COLO829 (cell line): ENCODE measurements at places on chromosomes 5 and 9.

- no peak for DNase-seq
Observed at GRCh38 chr5:138274189-138274853, at the start of gene GFRA3. Gene GFRA3 (minus strand): TSS chr5:138274621. CDS start chr5:138274424, 197 bp downstream.

DNA sequence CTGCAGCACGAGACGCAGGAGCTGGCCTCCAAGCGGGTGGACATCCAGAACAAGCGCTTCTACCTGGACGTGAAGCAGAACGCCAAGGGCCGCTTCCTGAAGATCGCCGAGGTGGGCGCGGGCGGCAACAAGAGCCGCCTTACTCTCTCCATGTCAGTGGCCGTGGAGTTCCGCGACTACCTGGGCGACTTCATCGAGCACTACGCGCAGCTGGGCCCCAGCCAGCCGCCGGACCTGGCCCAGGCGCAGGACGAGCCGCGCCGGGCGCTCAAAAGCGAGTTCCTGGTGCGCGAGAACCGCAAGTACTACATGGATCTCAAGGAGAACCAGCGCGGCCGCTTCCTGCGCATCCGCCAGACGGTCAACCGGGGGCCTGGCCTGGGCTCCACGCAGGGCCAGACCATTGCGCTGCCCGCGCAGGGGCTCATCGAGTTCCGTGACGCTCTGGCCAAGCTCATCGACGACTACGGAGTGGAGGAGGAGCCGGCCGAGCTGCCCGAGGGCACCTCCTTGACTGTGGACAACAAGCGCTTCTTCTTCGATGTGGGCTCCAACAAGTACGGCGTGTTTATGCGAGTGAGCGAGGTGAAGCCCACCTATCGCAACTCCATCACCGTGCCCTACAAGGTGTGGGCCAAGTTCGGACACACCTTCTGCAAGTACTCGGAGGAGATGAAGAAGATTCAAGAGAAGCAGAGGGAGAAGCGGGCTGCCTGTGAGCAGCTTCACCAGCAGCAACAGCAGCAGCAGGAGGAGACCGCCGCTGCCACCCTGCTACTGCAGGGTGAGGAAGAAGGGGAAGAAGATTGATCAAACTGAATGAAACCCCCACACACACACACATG lies 654 bp downstream of the PURA start:
- no peak for DNase-seq

DNA sequence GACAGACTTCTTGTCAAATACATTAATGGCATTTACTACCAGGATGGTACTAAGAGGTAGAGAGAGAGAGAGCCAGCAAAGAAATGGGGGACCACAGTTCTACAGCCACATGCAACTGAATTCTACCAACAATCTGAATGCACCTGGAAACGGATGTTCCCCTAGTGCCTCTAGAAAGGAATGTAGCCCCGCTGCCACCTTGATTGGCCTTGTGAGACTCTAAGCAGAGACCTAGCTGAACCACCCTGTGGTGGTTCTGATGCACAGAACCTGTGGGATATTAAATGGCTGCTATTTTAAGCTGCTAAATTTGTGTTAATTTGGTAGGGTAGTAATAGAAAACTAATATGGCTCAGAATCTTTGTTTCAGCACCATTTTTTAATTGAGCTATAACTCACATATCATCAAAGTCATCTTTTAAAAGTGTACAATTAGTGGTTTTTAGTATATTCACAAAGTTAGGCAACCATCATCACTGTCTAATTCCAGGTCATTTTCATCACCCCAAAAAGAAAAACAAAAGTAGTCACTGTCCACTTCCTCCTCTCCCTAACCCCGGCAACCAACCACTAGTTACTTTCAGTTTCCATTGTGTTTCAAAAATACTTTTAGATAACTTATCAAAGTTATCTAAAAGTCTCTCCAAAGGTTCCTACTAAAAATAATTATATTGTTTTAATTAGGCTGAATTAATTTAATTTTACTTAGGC lies 51.7 kb downstream of the CPLANE1 start:
- DNase-seq, result no peak

- no peak for DNase-seq
Observed at GRCh38 chr5:168184103-168184502, 107.3 kb upstream of the WWC1 start.

DNA sequence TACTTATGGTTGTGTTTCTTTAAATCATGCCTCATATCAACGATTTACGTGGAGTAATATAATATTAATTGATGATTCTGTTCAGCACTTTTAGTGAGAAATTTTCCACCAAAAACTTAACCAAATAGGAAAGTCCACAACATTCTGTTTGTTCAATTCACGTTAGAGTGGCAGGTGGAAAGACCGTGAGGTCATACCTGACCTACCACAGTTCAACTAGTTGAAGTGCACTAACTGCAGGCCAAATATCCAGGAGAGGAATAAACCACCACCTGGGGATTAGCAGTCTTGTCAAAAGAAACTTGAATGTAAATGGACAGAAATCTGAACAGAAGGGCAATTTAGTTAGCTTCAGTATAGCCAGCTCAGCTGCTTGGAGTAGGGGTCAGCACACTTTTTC lies 577.7 kb downstream of the KIF4B start:
- no peak for DNase-seq

GRCh38 chr5:9537223-9538141 lies 8.4 kb downstream of the SEMA5A start:
- no peak for DNase-seq

DNA sequence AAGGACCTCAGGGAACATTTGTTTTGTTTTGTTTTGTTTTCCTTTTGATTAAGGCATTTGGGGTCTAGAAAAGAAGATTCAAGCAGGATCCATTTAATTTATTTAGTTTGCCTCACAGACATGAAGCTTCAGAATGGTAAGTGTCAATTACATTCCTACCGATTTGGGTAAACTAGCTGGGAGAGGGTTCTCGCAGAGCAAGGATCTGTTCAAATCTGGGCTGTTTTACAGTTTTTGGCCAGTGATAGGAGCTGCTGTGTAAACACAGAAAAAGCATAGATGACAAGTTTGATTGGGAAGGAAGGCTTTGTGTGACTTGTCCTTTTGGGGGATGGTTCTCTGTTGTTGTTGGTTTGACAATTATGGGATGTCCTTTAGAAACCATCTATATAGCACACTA lies 470.3 kb upstream of the WWC1 start:
- DNase-seq, result no peak

DNA sequence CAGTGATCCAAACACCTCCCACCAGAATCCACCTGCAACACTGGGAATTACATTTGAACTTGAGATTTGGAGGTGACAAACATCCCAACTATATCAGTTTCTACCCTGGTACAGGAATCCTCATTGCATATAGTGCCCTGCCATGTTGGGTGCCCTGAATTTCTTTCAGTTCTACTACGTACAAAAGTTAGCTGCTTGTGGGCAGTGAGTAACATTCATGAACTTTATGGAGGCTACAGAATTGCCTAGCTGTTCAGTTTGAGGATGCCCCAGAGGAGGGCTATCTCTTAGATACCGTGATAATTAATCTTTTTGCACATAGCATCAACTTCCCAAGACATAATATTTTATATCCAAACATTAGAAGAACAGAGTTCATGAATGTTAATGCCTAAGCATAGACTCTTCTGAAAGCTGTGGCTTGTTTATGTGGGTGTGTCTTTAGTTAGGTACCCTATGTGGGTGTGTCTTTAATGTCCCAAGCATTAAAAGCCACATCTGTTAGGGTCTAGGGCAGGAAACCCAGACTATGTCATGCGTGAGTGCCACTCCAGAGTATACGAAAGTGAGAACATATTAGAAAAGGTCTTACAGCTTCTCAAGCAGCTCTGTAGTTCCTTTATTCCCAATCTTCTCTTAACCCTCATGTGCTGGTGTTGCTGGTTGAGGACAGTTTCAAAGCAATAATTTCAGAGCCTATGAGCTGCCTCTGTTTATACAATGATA lies 47.0 kb upstream of the CHD1 start:
- DNase-seq, result no peak

- peak; percentile 88 for DNase-seq
Observed at GRCh38 chr9:110971705-110972104, 66.6 kb downstream of the LPAR1 start.

GRCh38 chr5:95081500-95081960 lies 203.4 kb downstream of the MCTP1 start:
- peak; percentile 47 for DNase-seq

- no peak for DNase-seq
Observed at GRCh38 chr5:128857076-128857677, 108.1 kb upstream of the SLC27A6 start.

- peak; percentile 51 for DNase-seq
Observed at GRCh38 chr9:130461218-130461630, 16.5 kb downstream of the ASS1 start.

DNA sequence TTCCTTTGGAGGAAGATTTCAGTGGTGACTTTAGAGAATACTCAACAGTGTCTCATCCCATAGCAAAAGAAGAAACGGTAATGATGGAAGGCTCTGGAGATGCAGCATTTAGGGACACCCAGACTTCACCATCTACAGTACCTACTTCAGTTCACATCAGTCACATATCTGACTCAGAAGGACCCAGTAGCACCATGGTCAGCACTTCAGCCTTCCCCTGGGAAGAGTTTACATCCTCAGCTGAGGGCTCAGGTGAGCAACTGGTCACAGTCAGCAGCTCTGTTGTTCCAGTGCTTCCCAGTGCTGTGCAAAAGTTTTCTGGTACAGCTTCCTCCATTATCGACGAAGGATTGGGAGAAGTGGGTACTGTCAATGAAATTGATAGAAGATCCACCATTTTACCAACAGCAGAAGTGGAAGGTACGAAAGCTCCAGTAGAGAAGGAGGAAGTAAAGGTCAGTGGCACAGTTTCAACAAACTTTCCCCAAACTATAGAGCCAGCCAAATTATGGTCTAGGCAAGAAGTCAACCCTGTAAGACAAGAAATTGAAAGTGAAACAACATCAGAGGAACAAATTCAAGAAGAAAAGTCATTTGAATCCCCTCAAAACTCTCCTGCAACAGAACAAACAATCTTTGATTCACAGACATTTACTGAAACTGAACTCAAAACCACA lies 67.4 kb downstream of the VCAN start:
- DNase-seq, result no peak

GRCh38 chr5:135195270-135195608 lies 161.2 kb upstream of the PITX1 start:
- peak; percentile 22 for DNase-seq

GRCh38 chr5:150398722-150399523 lies 13.8 kb downstream of the CD74 start:
- no peak for DNase-seq

GRCh38 chr9:130049431-130050210 lies 4.1 kb upstream of the GPR107 start:
- DNase-seq, result no peak

DNA sequence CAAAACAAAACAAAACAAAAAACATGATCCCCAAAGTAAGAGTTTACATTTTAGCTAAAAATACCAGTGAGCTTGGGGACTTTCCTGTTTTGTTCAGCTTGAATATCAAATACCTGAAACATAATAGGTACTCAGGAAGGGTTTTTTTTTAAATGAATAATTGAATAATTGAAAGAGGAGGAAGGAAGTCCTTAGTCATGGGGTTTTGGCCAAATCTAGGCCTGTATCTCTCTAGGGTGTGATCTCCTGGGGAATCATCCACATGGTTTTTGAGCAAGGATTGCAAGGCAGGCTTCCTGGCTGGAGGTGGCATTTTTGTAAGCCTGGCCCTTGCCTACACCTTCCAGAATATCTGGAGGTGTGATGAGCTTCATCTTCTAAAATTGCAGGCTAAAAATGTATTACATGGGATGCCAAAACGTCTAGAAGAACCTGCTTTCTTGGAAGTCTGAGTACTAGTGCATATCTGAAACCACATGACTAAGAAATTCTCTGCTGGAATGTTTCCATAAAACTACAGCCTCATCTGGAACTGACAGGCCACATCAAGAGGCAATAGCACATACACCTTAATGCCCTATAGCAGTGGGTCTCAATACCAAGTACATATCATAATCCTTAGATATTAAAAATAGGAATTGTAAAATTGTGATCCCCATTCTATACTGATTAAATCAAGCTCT lies 10.4 kb downstream of the C9 start:
- no peak for DNase-seq

DNA sequence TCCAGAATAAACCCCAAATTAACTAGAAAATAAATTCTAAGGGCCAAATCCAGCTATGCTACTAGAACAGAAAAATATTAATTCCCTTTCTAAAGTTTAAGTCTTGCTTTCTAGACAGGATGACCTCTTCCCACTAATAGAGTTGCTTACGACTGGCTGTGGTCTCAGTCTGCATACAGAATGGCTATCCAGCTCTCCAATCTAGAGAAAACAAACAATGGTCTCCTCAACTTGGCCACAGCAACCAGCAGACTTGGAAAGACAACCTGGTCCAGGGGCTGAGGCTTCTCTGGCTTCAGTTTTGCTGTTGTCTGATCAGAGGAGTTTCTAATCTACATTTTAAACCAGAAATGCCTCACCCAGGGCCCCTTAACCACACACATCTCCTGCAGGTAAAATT lies 28.9 kb downstream of the RASEF start:
- no peak for DNase-seq

DNA sequence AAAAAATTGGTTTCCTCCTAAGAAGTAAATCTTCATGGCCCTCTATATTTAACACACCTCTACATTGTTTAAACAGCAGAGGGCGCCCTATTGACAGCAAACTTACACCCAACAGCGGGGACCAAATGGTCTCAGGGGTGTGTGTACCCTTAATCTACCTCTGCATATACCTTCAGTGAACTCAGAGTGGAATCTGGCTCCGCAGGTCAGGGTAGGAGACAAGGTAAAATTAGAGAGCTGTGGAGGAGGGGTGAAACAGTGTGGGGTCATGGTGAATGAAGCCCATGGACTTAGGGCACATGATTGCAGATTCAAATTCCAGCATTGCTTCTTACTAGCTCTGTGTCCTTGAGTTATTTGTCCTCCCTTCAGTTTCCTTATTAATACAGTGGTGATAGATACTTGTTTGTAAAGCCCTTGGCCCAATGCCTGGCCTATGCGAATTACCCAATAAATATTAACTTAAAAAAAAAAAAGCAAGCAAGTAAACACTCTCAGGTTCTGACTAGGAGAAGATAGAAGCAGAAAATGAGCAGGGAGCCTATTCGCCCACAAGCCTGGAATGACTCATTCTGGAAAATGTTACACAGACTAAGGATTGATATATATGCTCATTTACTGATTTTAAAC lies 122.9 kb downstream of the CAVIN4 start:
- DNase-seq, result peak; percentile 42

DNA sequence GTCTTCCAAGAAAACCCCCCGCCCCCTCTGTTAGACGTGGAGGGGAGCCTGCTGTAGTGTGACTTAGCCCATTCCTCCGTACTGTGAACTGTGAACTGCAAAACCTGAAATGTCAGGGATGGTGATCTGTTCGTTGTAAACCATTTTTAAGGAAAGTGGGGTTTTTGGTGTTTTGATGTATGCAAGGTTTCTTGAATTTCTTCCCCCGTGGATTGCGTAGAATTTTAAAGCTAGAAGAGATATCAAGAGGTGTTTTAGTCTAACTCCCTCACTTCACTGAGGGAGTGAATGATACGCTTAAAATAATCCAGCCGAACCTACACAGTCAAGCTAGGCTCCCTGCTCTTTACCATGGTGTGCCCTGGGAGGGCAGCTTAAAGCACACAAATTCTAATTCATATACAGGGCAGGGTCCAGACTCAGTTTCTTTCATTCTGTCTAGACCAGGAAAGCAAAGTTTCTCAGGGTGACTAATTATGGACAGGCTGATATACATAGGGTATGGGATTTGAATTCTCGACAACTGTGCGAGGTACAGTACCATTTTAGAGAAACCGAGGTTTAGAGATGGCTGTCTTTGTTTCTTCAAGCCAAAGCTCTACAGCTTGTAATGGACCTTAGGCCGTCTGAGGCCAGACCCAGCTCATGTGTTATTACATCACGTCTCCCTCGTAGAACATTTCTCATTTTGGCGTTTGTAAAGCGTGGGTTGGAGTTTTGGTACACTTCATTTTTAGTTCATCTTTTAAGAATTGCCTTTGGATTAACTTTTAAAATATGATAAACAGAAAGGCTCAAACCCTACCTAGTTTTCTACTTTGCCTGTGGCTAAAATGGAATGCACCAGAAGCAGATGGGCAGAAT lies 2.7 kb downstream of the PTGER4 start:
- DNase-seq, result no peak
